ENCODE measurements at places on chromosomes 11 and 22.

DNA sequence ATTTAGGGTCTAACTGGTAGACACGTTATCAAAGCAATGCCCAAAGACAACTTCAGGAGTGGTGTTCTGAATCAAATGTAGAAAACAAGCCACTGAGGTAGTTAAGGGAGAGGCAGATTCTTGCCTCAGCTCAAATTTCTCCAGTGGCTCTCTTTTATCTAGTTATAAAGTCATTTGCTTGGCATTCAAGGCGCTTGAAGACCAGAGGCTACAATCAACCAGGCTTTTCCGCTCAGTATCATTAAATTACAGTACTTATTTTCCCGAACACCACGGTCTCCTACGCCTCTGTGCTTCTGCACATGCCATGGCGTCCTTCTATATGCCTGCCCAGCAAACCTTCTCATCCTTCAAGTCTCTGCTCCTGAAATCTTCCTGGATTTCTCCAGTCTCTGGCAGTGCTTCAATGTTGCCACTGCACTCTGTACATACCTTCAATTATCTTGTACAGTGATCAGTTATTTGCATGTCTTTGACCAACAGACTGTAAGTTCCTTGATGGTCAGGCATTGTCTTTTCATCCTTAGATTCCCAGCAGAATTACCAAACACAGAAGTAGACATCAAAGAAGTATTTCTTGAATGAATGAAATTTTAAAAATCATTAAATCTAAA is 1.4 kb downstream of the POGLUT3 start:
- DNase-seq: peak; percentile 11

DNA sequence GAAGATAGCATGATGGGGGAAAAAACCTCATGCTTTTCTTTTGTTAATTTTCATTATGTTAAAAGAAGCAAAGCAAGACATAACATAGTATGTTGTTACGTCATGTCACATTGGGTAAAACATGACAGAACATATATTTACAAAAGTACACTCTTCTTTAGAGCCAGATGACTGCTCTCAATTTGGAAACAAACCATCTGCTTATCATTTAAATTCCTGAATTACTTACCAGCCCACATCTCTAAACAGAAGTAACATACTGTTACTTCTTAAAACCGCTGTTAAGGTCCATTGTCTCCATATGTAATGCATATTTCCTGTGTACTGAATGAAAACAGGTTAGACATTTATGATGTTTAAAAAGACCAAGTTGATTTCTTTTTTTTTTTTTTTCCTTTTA is 100.0 kb downstream of the TMEM135 start:
- DNase-seq: no peak

DNA sequence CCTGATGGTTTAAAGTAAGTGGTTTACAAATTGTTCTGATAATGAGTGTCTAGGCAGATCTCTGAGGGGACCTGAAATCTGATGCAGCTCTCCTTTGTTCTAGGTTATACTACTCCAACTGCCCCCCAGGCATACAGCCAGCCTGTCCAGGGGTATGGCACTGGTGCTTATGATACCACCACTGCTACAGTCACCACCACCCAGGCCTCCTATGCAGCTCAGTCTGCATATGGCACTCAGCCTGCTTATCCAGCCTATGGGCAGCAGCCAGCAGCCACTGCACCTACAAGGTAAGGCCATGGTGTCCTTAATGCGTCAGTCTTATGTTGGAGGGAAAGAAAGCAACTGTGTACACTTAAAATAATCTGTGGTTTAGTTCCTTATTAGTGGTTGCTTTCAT is 9.9 kb downstream of the EWSR1 start:
- DNase-seq: no peak

GRCh38 chr11:88378422-88379066 is 41.0 kb upstream of the CTSC start:
- no peak for DNase-seq

- DNase-seq: no peak
These were observed 90.6 kb downstream of the ARHGAP42 start for GRCh38 chr11:100777736-100778135.

DNA sequence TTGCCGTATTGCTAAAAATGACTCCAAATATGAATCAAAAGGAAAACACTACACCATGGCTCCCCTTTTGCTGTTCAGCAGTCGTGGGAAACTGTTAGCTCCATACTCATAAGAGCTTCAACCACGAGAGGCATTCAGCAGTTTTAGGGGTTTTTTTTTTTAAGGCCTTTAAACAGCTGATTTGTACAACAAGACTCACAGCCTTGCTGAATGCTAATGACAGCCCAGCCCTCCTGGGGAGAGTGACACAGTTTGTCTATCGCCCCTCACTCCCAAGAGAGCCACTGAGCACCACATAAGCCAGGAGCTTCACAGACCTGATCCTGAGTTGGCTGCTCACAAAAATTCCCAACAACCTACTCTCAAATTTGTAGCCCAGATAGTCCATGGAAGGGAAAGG is 32.4 kb downstream of the GALNT18 start:
- no peak for DNase-seq

DNA sequence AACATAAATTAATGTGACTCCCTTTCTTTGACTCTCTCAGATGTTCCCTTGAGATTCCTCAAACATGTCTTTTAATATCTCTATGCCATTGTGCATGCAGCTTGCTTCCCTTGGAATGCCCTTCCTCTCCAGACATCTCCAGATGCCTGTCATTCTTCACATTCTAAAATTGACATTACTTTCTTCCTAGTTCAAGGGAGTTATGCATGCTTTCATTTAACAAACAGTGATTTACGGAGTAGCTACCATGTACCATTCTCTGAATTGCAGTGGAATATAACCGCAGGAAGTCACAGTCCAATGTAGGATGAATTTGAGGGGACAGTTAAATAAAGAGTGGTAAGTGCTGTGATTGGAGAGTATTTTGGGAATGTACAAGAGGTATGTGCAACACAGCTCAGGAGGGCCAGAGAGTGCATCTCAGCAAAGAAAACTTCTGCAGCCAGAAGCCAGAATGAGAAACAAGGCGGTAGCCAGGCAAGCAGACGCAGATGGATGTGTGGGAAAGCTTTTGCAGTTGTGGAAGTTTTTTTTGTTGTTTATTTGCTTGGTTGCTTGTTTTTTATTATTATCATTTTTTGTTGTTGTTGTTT is 18.7 kb downstream of the MMP10 start:
- DNase-seq: no peak

- no peak for DNase-seq
These were observed 475.0 kb downstream of the MIAT start for GRCh38 chr22:27132400-27132799.

GRCh38 chr11:65539744-65540289 is 14.9 kb downstream of the SCYL1 start:
- no peak for DNase-seq

DNA sequence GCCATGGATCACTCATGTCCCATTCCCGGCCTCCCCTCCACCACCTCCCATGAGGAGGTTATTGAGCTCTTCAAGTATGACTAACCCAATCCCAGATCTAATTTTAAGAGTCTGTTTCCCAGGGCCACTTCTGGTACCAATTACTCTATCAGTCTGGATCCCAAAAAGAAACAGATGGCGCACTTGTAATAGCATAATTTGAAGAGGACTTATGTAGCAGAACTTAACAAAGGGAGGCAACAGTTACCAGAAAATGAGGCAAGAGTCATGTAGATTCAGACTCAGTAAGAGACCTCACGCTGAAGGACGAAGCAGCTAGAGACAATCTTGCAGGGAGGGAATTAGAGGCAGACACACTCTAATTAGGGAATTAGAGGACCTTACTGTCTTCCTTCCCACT is 46.9 kb downstream of the DDX6 start:
- peak; percentile 29 for DNase-seq

GRCh38 chr22:39306456-39307361 is 12.7 kb downstream of the RPL3 start:
- DNase-seq: no peak

DNA sequence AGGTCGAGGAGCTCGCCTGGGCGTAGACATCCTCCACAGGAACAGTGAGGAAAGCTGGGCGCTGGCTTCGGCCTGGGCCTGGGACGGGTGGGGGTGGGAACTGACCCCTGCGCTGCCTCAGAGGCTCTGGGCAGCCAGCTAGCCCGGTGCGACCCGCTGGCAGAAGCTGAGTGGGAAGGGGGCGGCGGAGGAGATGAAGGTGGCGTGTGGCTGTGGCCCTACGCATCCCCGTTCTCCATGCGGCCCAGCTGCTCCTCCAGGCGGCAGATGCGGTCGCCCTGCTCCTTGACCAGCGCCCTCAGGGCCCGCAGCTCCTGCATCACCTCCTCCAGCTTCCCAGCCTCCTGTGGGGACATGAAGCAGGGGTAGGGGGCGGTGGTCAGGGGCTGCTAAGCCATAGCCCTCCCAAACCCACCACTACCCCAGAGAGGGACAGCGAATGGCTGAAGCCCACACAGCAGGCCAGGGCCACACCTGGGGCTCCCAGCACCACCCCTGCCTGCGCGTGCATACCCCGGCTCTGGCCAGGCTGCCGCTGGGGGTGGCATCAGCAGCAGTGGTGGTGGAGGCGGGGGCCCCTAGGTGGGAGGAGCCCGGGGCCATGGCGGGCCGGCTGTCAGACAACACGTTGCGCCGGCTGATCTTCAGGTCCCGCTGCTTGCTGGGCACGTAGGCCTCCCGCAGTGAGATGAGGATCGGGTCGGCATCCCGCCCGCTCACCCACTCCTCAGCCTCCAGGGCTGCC is 848 bp upstream of the PTPRCAP start:
- DNase-seq: no peak

- no peak for DNase-seq
These were observed 52.4 kb downstream of the KCNC1 start for GRCh38 chr11:17786824-17787525.

DNA sequence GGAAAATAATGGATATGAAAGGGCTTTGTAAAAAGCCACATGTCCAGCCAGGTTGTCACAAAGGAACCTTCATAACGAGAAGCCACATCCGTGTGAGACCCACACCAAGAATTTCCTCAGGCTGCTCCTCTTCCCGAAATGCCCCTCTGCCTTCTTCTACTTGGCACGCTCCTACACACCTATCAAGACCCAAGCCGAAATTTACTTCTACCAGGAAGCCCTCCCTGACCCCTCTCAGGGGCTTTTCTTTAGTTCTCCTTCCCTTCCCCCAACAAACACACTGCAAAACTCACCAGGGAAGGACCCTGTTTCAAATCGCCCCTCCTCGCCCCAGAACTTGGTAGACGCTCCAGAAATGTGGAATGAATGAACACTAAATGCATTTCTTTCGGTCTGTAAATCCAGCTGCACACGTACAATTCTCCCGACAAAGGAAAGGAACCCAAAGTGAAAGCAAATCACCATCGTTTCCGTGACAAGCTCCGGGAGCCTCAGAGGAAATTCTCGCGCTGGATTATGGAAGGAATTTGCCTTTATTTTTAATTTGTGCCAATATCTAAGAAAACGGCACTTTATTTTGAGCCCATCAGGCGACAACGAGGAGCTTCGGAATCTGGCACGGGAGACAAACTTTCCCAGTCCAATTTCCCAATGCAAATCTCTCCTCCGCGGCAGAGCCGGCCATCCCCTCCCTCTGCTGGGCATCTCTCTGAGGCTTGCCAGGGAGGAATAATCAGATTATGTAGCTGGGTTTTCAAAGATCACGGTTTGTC is 13.2 kb upstream of the SHISAL1 start:
- DNase-seq: no peak

- no peak for DNase-seq
These were observed 6.7 kb upstream of the RTN4RL2 start for GRCh38 chr11:57453543-57454177.

- no peak for DNase-seq
These were observed 2.9 kb upstream of the CTSC start for GRCh38 chr11:88340366-88340935.

- no peak for DNase-seq
These were observed 2.3 kb downstream of the ANO9 start for GRCh38 chr11:439315-440064.

DNA sequence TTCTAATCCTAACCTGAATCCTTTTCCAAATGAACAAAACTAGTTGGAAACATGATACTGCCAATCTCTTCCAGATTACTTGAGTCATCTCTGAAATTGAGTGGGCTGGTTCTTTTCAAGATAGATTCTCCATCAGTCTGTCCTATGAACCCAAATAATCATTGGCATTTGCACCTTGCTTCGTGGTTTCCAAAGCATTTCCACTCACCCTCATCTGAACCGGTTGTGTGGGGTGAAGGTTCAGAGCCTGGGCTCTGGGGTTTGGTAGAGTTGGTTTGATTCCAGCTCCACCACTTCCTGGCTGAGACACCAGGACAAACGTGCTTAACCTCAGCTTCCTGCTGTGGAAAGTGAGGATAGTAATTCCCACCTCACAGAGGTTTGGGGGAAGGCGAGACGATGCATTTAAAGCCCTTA is 206.4 kb upstream of the E2F8 start:
- DNase-seq: no peak

DNA sequence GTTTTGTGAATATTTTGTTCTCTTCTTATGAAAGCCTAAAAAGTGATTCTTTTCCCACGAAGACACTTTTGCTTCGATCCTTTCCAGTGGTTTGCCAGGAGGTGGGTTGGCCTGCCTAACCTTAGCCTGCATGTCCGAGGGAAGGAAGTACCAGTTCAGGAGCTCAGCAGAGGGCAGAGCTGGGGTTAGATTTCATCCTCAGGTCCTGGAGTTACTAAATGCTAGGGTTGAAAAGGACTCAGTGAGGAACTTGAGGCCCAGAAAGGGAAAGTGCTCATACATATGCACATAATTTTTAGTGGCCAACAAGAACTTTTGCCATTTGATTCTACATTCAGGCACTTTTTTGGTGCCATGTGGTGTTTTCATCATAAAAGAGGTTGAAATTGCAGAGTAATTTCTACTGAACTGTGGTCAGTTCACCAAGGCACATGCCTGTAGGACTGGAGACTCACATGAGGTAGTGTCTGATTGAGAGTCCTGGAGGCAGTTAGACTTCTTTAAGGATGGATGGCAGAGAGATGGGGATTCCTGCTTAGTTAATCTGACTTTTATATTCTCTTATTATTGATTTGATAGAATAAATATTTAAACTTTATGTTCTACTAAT is 36.7 kb downstream of the NCAM1 start:
- DNase-seq: no peak

Data from SK-N-DZ (cell line).